Keratinocyte (primary cell): ENCODE measurements at places on chromosomes 2 and 18. TPM values are rescaled to one million over a fixed set of nuclear protein-coding genes. Genes with fewer than 3 reads are reported as not detected.

The IL18RAP gene
- polyA plus RNA-seq, result not detected in 3 replicates

The CTIF gene
- polyA plus RNA-seq, result 13.6 to 21.9 TPM (median 15.0 TPM) in 3 replicates

The SRD5A2 gene
- 0.02 to 0.28 TPM (median 0.04 TPM) in 3 replicates for polyA plus RNA-seq

The COL3A1 gene
- polyA plus RNA-seq, result 0.01 to 0.03 TPM (median 0.03 TPM) in 3 replicates

The CD302 gene
- 0.08 to 0.48 TPM (median 0.20 TPM) in 3 replicates for polyA plus RNA-seq

The DBI gene
- 415 to 590 TPM (median 446 TPM) in 3 replicates for polyA plus RNA-seq

The PRSS56 gene
- not detected in 3 replicates for polyA plus RNA-seq

The TXNDC9 gene
- polyA plus RNA-seq, result 46.4 to 73.3 TPM (median 62.4 TPM) in 3 replicates

The RBM44 gene
- 0.03 to 0.14 TPM (median 0.08 TPM) in 3 replicates for polyA plus RNA-seq

The PDE11A gene
- polyA plus RNA-seq, result 0.01 to 0.05 TPM (median 0.04 TPM) in 3 replicates

The TNFRSF11A gene
- polyA plus RNA-seq, result 0.40 to 0.52 TPM (median 0.51 TPM) in 3 replicates

The CABLES1 gene
- polyA plus RNA-seq, result 0.63 to 1.2 TPM (median 1.00 TPM) in 3 replicates

- H3K27me3 ChIP-seq, result peaks cover 11% of the 10 kb centered on the region
- H3K4me1 ChIP-seq, result peaks cover 15% of the 10 kb centered on the region
- no peaks in the 10 kb centered on the region for H3K36me3 ChIP-seq
- no peak overlapping the region for H3K27ac ChIP-seq
These were observed 16.6 kb downstream of the RTP5 start for GRCh38 chr2:241885946-241886643.

GRCh38 chr2:8306530-8307351, 375.1 kb upstream of the ID2 start:
- no peaks in the 10 kb centered on the region for H3K27me3 ChIP-seq
- H3K36me3 ChIP-seq, result no peaks in the 10 kb centered on the region
- DNase-seq, result no peak

GRCh38 chr18:36673452-36673851, 155.3 kb downstream of the TPGS2 start:
- no peak for DNase-seq
- H3K36me3 ChIP-seq, result no peaks in the 10 kb centered on the region

DNA sequence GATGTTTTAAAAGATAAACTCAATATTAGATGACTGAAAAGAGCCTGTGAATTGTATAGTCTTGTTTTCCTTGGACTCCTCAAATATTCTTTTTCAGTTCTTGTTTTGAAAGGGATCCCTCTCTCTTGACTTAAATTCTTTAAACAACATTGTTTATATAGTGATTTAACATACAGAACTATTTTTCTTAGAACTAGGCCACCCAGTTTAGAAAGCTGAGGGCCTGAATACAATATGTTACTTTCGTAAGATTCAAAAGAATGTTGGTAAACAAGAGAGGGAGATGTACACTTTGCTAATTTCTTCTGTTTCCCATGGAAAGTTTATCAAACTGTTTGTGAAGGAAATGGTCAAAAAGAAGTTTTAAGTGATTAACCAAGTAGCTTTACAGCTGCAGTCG, 5.5 kb upstream of the TSPYL6 start:
- no peaks in the 10 kb centered on the region for H3K27me3 ChIP-seq
- no peak overlapping the region for H3K4me3 ChIP-seq
- no peak overlapping the region for H3K27ac ChIP-seq
- no peaks in the 10 kb centered on the region for H3K36me3 ChIP-seq
- no peak for DNase-seq

DNA sequence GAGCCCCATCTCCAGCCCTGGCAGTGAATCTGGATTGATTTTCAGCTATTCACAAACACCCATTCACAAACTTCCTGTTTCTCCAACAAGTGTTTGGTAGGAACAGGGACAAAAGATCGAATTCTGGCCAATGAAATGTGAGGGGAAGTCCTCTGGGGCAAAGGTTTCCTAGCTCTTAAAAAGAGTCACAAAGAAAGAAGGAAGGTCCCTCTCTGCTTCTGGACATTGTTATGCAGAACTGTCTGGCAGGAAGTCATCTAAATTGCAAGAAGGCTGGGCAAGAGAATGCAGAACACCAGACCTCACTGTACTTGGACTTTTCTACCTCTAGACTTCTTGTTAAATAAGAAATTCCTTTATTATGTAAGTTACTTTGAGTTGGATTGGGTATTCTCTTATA, 137.3 kb downstream of the CCDC148 start:
- H3K4me3 ChIP-seq, result no peak overlapping the region
- no peaks in the 10 kb centered on the region for H3K27me3 ChIP-seq
- no peak for DNase-seq
- H3K4me1 ChIP-seq, result peaks cover 13% of the 10 kb centered on the region
- no peaks in the 10 kb centered on the region for H3K36me3 ChIP-seq

DNA sequence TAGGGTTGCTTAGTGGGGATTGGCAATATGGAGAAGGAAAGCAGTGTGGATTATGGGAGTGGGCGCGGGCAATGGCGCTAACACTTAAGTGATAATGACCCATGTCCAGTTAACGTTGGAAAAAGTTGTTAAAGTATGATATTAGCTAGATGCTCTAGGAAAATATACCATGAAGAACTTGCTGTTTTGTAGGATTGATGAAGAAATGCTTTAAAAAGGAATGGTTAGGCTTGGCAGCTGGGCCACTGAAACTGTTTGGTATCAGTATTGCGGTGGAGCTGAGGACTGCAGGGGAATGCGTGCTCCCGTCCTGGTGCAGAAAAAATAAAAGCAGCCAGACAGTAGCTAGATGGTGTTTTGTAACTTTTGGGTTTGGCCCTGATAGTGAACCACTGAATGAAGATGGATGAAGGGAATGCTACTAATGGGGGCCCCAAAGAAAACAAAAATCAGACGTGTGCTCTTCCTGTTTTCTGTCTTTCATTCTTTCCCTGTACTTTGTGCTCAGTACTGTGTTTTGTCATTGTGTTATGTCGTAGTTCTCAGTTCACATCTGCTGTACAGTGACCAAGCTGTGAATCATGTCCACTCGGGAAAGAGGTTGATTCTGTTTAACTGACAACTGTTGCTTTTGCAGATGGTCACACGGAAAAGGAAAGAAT, 999 bp downstream of the INSIG2 start:
- H3K27ac ChIP-seq, result peak overlapping the region; percentile 95
- H3K4me3 ChIP-seq, result peak overlapping the region; percentile 98
- H3K27me3 ChIP-seq, result no peaks in the 10 kb centered on the region
- DNase-seq, result no peak

GRCh38 chr18:45556222-45556621, 59.1 kb upstream of the SLC14A2 start:
- H3K27ac ChIP-seq, result no peak overlapping the region
- H3K4me3 ChIP-seq, result no peak overlapping the region
- no peak for DNase-seq
- no peaks in the 10 kb centered on the region for H3K27me3 ChIP-seq

- H3K27me3 ChIP-seq, result no peaks in the 10 kb centered on the region
- DNase-seq, result peak; percentile 35
- no peaks in the 10 kb centered on the region for H3K4me1 ChIP-seq
These were observed 100.2 kb downstream of the AGAP1 start for GRCh38 chr2:235594041-235594440.

DNA sequence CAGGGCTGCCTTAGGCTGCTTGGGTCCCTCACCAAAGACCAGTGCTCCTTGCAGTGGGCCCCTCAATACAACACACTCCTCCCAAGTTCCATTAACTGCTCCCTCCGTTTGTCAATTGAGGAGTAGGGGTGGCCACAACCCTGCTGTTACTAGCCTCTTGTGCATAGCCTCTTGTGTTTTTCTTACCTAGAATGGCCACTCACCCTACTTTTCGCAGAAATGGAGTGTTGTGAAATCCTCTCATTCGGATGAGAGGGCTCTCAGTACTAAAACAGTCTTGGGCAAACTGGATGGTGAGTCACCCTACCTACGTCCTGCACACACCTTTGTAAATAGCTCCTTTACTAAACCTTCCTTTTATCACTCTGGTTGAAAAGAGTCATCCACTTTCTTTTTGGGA, 253.9 kb downstream of the OSR1 start:
- H3K36me3 ChIP-seq, result no peaks in the 10 kb centered on the region
- H3K27me3 ChIP-seq, result no peaks in the 10 kb centered on the region
- peaks cover 11% of the 10 kb centered on the region for H3K4me1 ChIP-seq
- peak overlapping the region; percentile 7 for H3K27ac ChIP-seq

GRCh38 chr18:9722691-9723090, 14.6 kb downstream of the RAB31 start:
- H3K27me3 ChIP-seq, result no peaks in the 10 kb centered on the region
- no peak for DNase-seq
- peaks cover 18% of the 10 kb centered on the region for H3K4me1 ChIP-seq
- no peak overlapping the region for H3K27ac ChIP-seq

- DNase-seq, result no peak
- peaks cover 4% of the 10 kb centered on the region for H3K27me3 ChIP-seq
- H3K4me1 ChIP-seq, result no peaks in the 10 kb centered on the region
- H3K27ac ChIP-seq, result no peak overlapping the region
These were observed 203.0 kb downstream of the SOCS6 start for GRCh38 chr18:70491734-70492348.

DNA sequence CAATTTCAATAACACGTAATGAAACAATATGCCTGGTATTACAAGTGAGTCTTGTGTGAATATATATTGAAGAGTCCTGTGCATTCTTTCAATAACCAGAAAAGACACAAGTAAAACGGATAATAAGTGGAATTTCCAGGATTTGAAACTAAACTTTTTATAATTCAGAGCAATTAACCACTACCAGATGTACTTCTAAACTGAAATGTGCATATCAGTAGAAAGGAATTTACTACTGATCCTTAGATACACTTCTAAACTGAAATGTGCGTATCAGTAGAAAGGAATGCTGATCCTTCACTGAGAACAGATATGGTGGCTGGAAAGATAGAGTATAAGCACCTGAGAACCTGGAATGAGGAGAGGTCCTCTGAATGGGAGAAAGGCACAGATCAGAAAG, 470.9 kb upstream of the SPHKAP start:
- DNase-seq, result no peak
- no peak overlapping the region for H3K4me3 ChIP-seq
- no peaks in the 10 kb centered on the region for H3K4me1 ChIP-seq
- no peak overlapping the region for H3K27ac ChIP-seq

DNA sequence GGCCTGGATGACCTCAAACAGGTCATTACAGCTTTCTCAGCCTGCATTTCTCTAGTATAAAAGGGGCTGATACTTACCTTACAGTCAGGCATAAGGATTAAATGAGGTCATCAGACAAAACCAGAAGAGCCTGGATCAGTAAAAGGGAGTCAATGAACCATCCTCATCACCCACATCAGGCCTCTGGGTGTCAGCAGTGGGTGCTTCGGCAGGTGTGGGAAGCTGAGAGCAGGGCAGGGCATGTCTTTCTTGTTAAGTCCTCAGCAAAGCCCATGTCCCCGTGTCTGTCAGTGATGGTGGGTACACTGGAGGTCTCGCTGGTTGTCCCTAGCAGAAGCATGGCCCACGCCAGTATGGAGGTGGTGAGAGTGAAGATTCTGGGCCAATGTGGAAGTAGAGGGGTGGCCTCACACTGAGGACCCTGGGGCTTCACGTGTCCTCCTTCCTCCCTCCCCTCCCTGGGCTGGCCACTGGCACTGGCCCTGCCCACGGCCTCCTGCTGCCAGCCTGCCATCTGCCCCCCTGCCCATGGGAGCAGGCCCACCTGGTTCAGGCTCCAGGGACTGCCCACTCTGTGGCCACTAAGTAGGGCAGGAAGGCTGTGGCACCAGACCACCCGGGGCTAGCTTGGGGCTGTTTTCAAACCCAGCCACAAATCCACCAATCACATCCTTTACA, 4.4 kb downstream of the ADRA2B start:
- no peaks in the 10 kb centered on the region for H3K4me1 ChIP-seq
- H3K27ac ChIP-seq, result no peak overlapping the region
- H3K4me3 ChIP-seq, result no peak overlapping the region
- H3K36me3 ChIP-seq, result no peaks in the 10 kb centered on the region
- no peak for DNase-seq
- H3K27me3 ChIP-seq, result peaks cover 22% of the 10 kb centered on the region

DNA sequence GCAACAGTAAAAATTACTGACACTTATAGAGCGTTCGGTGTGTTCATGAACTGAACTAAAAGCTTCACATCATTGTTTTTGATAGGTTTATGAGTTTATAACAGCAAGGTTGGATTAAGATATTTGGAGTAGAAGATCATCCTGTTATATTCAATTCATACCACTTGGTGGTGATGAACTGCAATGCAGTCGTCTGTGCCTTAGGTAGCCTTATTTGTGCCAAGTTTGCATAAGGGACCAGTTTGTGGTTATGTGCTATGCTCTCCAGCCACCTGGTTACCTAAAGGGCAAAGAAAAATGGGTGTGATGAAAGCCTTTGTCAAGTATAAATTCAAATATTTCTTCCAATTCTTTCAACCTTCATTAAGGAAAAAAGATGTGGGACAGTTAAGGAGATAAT, 150.9 kb upstream of the KCNH7 start:
- H3K4me3 ChIP-seq, result no peak overlapping the region
- no peaks in the 10 kb centered on the region for H3K4me1 ChIP-seq
- no peaks in the 10 kb centered on the region for H3K36me3 ChIP-seq

- no peaks in the 10 kb centered on the region for H3K36me3 ChIP-seq
- H3K4me1 ChIP-seq, result peaks cover 23% of the 10 kb centered on the region
- H3K4me3 ChIP-seq, result no peak overlapping the region
- no peak for DNase-seq
- no peak overlapping the region for H3K27ac ChIP-seq
These were observed 61.1 kb downstream of the ODC1 start for GRCh38 chr2:10387033-10387432.

GRCh38 chr2:85712336-85712735, 18.2 kb downstream of the GNLY start:
- no peak overlapping the region for H3K27ac ChIP-seq
- peaks cover 23% of the 10 kb centered on the region for H3K27me3 ChIP-seq
- no peaks in the 10 kb centered on the region for H3K36me3 ChIP-seq
- no peaks in the 10 kb centered on the region for H3K4me1 ChIP-seq

GRCh38 chr2:197081294-197081693, 154.8 kb upstream of the PGAP1 start:
- H3K4me1 ChIP-seq, result no peaks in the 10 kb centered on the region
- DNase-seq, result no peak
- no peak overlapping the region for H3K4me3 ChIP-seq
- H3K27me3 ChIP-seq, result no peaks in the 10 kb centered on the region

DNA sequence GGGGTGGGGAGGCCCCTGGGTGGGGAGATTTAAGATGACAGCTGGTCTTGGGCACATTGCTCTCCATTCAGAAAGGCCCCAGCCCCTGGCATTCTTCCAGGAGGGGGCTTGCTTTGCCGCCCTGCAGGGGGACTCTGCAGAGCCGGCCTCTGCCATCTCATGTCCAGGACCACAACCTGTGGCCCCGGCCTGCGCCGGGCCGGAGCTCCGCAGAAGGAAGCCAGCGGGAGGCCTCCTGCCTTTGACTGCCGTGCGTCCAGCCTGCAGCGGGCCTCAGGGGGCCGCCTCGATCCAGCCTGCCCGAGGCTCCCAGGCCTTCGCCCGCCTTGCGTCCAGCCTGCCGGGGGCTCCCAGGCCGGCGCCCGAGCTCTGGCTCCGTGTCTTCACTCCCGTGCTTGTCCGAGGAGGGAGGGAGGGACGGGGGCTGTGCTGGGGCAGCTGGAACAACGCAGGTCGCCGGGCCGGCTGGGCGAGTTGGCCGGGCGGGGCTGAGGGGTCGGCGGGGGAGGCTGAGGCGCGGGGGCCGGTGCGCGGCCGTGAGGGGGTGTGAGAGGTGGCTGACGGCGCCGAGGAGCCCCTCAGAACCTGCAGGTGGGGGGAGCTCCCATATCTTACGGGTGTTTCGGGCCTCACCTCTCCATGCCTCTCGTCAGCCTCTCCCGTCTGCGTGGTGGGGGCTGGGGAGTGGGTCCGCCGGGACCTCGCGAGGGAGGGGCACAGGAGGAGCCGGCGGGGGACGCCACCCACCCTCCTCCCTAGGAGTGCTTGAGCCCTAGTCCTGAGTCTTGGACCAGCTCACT, 20.4 kb downstream of the GPC1 start:
- H3K27me3 ChIP-seq, result peaks cover 5% of the 10 kb centered on the region
- no peak overlapping the region for H3K4me3 ChIP-seq
- H3K4me1 ChIP-seq, result peaks cover 26% of the 10 kb centered on the region
- peaks cover 4% of the 10 kb centered on the region for H3K36me3 ChIP-seq
- DNase-seq, result no peak
